Activated naive CD4-positive, alpha-beta T cell treated with Interleukin-2 at 50 U/mL for 16 hours (primary cell): ENCODE measurements at places on chromosomes 13 and 19.

GRCh38 chr13:110316196-110316595 lies 9.1 kb downstream of the COL4A2 start:
- DNase-seq = no peak

GRCh38 chr13:112984954-112985802 lies 16.2 kb downstream of the MCF2L start:
- no peak for DNase-seq

DNA sequence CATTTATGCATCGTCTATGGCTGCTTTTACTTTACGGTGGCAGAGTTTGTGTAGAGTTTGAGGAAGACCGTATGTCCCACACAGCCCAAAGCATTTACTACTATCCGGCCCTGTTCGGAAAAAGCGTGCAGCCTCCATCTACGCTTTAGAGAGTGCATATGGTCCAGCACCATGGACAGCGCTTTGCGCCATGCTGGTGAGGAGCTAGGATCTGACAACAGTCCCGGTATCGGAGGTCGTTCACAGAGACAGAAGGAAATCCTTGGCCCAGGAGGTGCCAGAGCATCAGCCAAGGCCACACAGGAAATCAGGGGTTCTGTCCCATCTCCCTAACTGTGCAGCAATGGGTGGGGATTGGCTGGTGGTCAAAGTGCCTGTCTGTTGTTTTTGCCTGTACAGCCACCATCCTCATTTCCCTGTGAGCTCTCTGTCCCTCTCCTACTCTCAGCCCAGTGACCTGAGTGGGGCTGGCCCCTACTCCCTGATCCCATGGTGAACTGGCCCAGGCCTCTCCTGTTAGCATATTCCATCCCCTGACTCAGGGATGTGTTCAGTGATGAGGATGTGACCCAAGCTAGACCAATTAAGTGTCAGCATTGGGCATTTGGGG lies 16.2 kb upstream of the PRODH2 start:
- DNase-seq = peak; percentile 42

DNA sequence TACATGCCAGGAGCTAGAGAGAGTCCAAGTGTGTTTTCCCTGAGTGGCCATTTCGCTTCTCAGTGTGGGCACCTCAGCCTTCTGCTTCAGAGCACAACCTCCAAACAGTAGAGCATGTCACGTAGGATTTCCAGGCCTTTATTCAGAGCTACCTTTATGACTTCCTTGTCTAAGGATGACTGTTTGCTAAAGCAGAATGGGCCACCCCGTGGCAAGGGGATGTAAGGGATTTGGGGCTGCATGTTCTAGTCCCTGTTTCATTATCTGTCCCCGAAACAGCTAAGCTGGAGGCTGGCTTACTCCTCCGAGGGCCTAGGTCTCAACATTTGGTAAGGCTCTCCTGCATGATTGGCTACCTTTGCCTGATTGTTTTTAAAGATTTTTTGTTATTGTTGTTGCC lies 6.0 kb downstream of the RNASEH2B start:
- DNase-seq = peak; percentile 16

GRCh38 chr13:95235974-95236373 lies 65.3 kb downstream of the ABCC4 start:
- DNase-seq = no peak

- DNase-seq = no peak
These were observed 171.4 kb downstream of the FOXO1 start for GRCh38 chr13:40494946-40495620.

GRCh38 chr19:44886141-44886540 lies 4.9 kb upstream of the TOMM40 start:
- no peak for DNase-seq
